ENCODE measurements at places on chromosomes 6 and 20.

GRCh38 chr6:53327017-53327395 lies 21.7 kb downstream of the ELOVL5 start:
- no peak for DNase-seq

DNA sequence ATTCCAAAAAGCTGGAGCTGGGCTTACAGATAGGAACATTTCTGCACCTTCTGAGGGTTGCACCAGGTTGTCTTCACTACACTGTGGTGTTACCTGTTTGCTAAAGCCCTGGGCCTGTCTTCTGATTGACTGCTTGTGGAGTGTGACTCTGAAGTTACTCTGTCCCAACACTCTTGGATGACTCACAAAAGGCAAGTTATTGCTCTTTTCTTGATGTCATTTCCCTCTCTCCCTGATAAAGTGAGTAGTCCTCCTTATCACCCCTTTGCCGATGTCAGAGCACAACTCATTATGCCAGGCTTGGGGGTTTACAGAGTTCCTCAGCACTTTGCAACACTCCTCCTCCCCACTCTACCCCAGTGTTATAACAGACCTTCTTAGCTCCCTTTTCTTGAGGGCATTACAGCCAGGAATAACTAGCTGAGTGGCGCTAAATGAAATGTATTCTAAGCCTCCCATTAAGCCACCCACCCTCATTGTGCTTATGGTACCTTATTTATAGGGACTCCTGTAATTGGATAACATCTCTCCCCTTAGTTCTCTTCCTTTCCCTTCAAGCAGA lies 36.1 kb upstream of the NKX2-4 start:
- DNase-seq: no peak

DNA sequence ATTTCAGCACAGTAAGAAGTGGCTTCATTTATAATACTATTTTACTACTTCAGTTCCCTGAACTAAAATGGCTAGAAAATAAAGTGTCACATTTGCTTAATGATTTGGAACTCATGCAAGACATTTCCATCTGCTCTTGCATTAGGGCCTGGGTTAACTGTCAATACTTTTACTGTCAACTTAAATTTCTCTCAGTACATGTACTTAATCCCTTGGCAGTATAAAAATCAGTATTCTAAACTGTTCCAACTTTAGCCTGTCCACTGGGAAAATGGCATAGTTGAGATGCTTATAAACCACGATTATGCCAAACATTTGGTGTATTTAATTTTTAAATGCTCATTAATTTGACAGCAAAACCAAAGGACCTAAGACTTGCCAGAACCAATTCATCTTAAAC lies 154.5 kb downstream of the ASCC3 start:
- no peak for DNase-seq

GRCh38 chr6:29531668-29532067 lies 27.9 kb downstream of the UBD start:
- no peak for DNase-seq

DNA sequence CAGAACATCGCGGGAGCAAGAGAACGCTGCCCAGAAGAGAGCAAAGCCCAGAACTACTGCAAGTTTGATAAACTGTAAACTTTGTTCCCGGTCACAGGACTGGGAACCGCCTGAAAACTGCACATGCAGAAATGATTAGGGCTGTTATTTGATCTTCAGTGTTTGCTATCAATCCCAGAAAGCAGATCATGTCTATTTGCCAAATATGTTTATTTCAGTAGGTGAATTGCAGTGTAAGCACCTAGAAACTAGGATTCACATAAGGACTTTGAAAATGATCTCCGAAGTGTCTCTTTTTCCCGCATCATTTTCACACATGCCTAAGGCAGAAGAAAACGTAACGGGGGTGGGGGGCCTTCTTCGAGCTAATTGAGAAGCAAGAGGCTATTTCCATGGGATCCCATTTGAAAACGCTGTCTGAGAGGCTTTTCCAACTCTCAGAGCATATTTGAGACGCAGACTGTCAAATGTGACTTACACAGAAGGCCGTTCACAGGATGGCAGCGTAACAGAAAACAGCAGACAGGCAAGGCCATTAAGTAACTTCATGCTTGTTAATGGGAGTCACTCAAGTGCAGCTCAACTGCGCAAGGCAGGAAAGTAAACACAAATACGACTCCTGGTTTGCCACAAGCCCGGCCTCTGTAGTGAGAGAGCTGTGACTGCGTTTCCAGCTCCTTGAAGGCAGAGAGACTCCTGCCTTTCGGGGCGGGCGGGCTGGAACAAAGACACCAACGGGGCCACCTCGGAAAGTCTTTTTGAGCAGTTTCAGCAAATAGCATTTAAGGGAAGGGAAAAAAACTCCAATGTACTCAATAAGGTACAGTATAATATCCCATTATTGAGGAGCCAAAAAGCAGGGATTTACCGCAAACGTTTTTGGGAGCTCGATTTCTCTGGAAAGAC lies 144.7 kb upstream of the ZNF217 start:
- DNase-seq: peak; percentile 48

- no peak for DNase-seq
Measured at GRCh38 chr20:10670501-10671220, 3.1 kb downstream of the JAG1 start.

- no peak for DNase-seq
Measured at GRCh38 chr6:155970876-155971708, 515.5 kb upstream of the NOX3 start.

- no peak for DNase-seq
Measured at GRCh38 chr20:38269040-38269439, 8.5 kb upstream of the KIAA1755 start.

DNA sequence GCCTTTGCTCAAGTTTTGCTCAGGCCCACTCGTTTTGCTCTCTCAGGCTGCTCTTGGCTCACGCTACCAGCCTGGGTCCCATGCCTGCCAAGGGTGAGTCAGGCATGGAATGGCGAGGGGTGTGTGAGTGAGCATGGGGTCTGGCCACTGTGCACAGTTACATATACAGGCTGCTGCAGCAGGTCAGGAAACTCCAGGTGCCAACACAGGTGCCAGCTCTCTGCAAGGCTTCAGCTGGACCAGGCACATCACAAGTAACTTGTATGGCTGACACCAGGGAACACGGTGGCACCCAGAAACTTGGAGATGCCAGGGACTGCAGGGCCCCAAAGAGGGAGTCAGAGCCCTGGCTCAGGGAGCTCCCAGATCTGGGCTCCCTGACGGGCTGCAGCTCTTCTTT lies 146.8 kb downstream of the BTBD3 start:
- no peak for DNase-seq

DNA sequence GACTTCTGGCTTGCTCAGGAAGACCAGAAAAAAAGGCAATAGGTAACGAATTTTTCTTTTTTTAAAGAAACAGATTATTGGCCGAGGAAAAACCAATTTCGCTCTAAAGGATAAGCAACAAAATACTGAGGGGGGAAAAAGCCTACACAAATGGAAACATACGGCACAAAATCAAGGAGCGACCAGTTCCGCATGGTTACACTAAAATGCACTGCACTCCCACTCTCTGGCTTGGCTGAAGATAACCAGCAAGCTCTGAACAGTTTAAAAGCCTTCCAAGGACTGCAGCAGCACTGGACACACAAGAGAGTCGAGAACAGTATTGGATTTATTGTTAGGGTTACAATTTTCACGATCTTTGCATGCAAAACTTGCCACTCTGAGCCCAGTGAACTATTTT lies 881 bp upstream of the MAP7 start:
- no peak for DNase-seq

DNA sequence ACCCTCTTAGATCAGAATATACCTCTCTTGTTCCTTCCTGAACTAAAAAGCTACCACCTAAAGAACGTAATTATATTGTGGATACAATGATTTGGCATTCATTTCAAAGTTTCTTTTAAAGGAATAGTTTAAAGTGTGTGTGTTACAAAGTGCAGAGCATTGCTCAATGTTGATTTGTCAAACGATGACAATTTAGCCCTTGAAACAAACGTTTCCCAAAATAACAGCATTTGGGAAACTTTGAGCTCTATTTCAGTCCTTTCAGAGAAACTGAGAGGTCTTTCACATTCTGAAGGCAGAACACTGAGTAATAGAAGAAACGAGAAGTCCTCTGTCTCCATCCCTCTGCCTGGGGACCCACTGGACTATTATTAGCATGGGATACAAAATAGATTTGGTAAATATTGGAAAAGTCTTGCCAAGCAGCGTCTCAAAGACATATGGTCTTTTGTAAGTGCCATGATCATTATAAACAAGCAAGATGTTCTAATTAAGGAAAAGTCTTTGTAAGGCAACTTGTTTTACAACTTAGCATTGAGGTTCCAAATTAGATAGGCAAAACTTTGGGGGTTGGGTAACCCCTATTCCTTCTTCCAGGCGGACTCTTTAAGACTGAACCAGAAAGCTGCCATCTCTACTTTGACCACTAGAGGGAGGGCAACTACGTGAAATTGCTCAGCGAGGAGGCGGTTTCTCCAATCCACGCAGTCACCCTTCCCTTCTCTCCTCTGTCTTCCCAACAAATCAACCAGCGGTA lies 208.8 kb downstream of the RNF144B start:
- DNase-seq: peak; percentile 76

GRCh38 chr6:6402006-6402405 lies 81.5 kb upstream of the F13A1 start:
- no peak for DNase-seq

- no peak for DNase-seq
Measured at GRCh38 chr6:43953794-43954310, 173.4 kb downstream of the MRPL14 start.

GRCh38 chr20:14928083-14928482 lies 590.7 kb upstream of the FLRT3 start:
- no peak for DNase-seq

GRCh38 chr6:12250383-12250770 lies 39.8 kb upstream of the EDN1 start:
- DNase-seq: no peak
